ENCODE measurements at places on chromosomes 5 and 9. TPM values are rescaled to one million over a fixed set of nuclear protein-coding genes. Genes with fewer than 3 reads are reported as not detected.

NR5A1 gene
- total RNA-seq: not detected

FGF10 gene
- total RNA-seq: 2.7 TPM

DNA sequence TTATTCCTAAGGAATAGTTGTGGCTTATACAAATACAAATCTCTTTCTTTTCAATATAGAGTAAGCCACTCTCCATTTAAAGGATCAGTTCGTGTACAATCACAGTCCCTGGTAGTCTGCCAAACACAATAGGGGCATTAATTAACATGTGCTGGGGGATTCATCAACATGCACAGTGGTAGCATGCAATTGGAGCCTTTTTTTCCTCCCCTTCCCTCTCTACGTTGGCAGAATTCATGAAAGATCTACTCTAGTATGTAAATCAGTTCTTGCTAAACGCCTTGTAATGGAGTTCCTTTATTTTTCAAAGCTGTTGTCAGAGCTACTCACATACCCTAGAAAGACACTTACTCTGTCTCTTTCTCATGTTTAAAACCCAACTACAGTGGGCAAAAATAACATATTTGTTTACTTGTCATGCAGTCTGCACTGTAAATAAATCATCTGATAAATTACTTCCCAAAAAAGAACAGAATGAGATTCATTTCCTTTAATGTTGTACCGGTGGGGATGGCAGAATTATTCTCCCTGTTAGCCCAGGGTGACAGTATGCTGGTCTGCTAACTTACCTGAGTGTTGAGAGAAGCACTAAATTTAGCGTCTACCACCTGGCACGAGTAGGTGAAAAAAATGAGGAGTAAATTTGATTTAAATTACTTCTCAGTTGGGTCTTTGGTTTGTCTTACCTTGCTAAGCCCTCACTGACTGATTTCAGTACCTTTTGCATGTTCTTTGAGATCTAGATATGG is 341.5 kb upstream of the CCNH start:
- H3K4me3 ChIP-seq: no peak overlapping the region
- H3K4me1 ChIP-seq: no peaks in the 10 kb centered on the region
- DNase-seq: no peak

DNA sequence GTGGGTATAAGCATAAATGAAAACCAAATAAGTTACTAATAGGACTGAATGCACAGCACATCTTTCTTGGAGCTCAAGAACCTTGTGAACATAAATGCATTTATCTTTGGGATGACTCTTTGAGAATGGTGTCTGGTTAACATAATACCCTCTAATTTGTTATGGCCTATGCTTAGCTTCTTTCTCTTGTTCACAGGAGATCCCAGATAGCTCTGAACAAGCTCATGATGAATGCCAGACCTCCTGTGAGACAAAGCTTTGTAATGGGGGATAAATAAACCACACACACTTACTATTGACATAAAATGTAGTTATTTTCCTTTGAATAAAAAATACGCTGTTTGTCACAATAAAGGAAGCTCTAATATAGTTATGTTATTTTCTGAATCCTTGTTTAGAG is 111.5 kb downstream of the PSAT1 start:
- H3K27me3 ChIP-seq: no peaks in the 10 kb centered on the region
- H3K27ac ChIP-seq: no peak overlapping the region
- H3K4me1 ChIP-seq: no peaks in the 10 kb centered on the region
- DNase-seq: no peak

ECSCR gene
- total RNA-seq: 47.2 TPM

GRCh38 chr5:15493501-15493900 is 6.5 kb upstream of the FBXL7 start:
- H3K4me3 ChIP-seq: no peak overlapping the region
- no peaks in the 10 kb centered on the region for H3K4me1 ChIP-seq
- DNase-seq: no peak

PCDH1 gene
- 66.6 TPM for total RNA-seq

GRCh38 chr9:69593301-69593700 is 78.9 kb downstream of the APBA1 start:
- no peaks in the 10 kb centered on the region for H3K27me3 ChIP-seq
- H3K36me3 ChIP-seq: no peaks in the 10 kb centered on the region
- H3K27ac ChIP-seq: no peak overlapping the region
- no peak for DNase-seq

GRCh38 chr5:142358121-142358520 is 33.3 kb upstream of the SPRY4 start:
- H3K27ac ChIP-seq: peak overlapping the region; percentile 97
- H3K27me3 ChIP-seq: no peaks in the 10 kb centered on the region
- no peak for DNase-seq
- peak overlapping the region; percentile 60 for H3K4me3 ChIP-seq
- H3K4me1 ChIP-seq: peaks cover 25% of the 10 kb centered on the region

- no peak for DNase-seq
- no peaks in the 10 kb centered on the region for H3K36me3 ChIP-seq
- no peak overlapping the region for H3K4me3 ChIP-seq
- no peak overlapping the region for H3K27ac ChIP-seq
Measured at GRCh38 chr5:27403243-27403882, 365.0 kb upstream of the CDH9 start.

- H3K4me1 ChIP-seq: no peaks in the 10 kb centered on the region
- H3K27ac ChIP-seq: no peak overlapping the region
- no peaks in the 10 kb centered on the region for H3K27me3 ChIP-seq
- H3K36me3 ChIP-seq: peaks cover 13% of the 10 kb centered on the region
- no peak overlapping the region for H3K4me3 ChIP-seq
Measured at GRCh38 chr5:169688106-169688505, 51.0 kb downstream of the DOCK2 start.

OTP gene
- not detected for total RNA-seq

DNA sequence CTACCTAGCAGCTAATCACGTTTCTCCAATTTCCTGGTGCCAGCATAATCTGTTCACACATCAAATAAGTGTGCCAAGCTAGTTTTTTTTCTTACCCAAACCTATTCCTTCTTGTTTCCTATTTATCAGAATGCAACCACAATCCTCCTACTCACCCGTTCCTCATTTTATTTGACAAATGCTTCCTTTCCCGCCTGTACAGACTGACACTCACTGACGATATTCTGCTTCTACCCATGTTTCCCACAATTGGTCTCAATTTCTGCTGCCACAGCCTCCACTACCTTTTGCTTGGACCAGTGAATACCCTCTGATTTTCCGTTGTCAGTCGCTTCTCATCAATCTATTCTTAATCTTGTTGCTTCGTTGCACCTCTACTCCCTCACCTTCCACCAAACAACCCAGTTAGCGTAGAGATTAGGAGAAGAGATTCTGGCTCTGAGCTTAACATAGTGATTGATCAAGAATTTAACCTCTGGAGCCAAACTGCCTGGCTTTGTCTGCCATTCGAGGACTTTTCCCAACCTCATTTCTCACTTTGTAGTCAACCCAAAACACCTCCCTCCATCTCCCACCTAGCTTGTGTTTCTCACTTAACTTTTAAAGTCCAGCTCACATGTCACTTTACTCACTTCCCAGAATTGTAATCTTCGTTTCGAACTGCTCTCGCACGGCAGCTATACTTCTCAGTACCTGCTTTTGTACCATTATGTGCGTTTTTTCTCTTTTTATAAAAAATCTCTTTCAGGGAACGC is 729 bp upstream of the TMEM38B start:
- H3K4me3 ChIP-seq: peak overlapping the region; percentile 89
- DNase-seq: no peak
- peaks cover 29% of the 10 kb centered on the region for H3K27me3 ChIP-seq
- no peaks in the 10 kb centered on the region for H3K36me3 ChIP-seq
- no peak overlapping the region for H3K27ac ChIP-seq
- peaks cover 7% of the 10 kb centered on the region for H3K4me1 ChIP-seq

DNA sequence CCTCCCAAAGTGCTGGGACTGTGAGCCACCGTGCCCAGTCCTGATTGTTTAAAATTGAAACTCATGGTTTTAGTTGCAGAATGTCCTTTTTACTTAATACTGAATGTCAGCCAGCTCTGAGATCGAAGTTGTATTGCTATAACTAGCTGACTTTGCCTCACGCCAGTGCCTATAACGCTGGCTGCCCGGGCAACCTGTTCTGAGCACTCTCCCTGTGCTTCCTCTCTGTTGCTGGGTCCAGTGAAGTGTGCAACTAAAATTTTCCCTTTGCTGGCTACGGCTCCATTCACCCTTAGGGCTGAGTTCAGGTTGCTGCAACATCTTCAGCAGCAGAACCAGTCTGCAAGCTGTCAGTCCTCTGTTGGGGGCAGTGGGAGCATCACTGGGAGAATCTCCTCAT is 65.9 kb downstream of the GLDC start:
- H3K36me3 ChIP-seq: no peaks in the 10 kb centered on the region
- no peak for DNase-seq
- H3K4me1 ChIP-seq: no peaks in the 10 kb centered on the region
- no peak overlapping the region for H3K27ac ChIP-seq
- H3K27me3 ChIP-seq: no peaks in the 10 kb centered on the region

DNA sequence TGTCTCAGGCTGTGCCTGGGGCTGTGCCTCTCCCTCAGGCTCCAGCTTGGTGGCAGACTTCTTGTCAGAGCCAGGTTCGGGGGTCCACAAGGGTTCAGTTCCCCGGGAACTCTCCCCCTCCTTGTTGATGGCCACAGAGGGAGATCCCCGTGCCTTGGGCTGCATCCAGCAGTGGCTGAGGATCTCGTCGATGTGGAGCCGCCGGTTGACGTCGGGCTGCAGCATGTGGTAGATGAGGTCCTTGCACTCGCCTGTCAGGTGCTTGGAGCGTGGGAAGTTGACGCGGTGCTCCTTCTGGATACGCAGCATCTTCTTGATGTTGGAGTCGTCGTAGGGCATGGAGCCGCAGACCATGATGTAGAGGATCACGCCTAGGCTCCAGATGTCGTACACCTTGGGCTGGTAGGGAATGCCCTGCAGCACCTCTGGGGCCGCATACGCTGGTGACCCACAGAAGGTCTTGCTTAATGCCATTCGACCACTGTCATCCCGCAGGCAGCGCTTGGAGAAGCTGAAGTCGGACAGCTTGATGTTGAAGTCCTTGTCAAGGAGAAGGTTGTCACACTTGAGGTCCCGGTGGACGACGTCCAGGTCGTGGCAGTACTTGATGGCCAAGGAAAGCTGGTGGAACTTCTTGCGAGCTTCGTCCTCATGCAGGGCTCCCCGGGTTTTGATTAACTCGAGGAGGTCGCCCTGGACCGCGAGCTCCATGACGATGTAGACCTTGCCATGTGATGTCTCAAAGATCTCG is 752 bp downstream of the TSSK1B start:
- H3K36me3 ChIP-seq: no peaks in the 10 kb centered on the region
- no peak for DNase-seq
- H3K27me3 ChIP-seq: no peaks in the 10 kb centered on the region

SLC1A1 gene
- total RNA-seq: 52.7 TPM

DNA sequence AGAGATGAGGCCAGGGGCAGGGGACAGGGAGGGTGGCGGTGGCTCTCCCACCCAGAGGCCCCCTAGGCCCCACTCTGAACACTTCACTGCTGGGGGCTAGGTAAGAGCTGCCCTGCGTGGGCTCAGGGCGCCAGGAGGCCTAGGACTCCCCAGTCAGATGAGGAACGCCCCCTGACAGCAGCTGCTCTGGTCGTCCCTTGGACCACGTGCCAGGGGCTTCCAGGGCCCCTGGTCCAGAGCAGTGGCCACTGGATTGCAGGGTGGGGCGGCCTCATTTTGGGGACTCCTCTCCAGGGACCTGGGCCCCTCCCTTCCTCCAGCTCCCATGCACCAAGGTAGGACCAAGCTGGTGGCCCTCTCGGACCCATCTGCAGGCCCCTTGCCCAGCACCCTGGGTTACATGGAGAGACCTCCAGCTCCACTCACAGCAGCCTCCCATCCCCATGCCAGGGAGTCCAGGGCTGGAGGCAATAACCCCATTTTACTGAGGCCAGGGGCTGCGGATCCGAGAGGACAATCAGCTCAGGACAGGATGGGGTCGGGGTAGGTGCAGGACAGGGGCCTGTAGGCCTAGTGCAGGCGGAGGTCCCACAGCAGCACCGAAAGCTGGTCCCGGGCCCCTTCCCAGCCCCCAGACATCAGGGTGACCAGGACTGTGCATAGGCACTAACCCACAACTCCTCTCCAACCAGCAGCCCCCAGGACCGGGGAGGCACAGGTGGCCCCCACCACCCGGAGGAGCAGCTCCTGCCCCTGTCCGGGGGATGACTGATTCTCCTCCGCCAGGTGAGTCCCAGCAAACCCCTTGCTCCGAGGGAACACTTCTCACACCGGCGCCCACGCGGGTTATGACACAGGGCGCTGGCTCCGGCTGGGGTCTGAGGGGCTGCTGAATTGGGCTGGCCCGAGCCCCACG is 1.5 kb downstream of the EGFL7 start:
- H3K27ac ChIP-seq: peak overlapping the region; percentile 91
- peaks cover 4% of the 10 kb centered on the region for H3K4me1 ChIP-seq
- H3K27me3 ChIP-seq: peaks cover 28% of the 10 kb centered on the region
- peaks cover 10% of the 10 kb centered on the region for H3K36me3 ChIP-seq
- no peak for DNase-seq

- H3K27ac ChIP-seq: no peak overlapping the region
- no peak for DNase-seq
- H3K4me3 ChIP-seq: no peak overlapping the region
- H3K4me1 ChIP-seq: no peaks in the 10 kb centered on the region
- H3K27me3 ChIP-seq: no peaks in the 10 kb centered on the region
Measured at GRCh38 chr9:91758491-91758981, 191.5 kb downstream of the ROR2 start.

CDC25C gene
- total RNA-seq: 0.29 TPM

DNA sequence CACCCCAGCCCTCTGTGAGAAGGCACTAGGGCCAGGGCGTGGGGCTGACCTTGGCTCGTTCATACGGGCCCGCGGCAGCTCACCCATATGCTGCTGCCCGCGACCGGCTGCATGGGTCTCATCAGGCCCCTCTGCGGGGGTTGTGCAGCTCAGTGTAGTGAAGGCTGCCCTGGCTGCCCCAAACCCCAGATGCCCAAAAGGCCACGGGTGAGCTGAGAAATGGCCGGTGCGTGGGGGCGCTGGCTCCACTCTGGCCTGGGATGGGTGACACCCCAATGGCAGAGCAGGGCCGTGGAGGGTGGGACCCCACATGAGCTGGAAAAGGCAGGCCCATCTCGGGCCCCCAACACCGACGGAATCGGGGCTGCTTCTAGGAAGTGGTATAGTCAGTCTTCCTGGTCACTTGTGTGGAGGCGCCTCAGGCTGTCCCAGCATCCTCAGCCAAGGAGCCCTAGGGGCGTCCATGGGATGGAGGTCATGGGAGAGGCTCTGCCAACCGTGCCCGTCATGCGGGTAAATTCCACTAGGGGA is 19.4 kb upstream of the LRRC14B start:
- H3K27me3 ChIP-seq: no peaks in the 10 kb centered on the region
- peaks cover 8% of the 10 kb centered on the region for H3K4me1 ChIP-seq
- no peak overlapping the region for H3K4me3 ChIP-seq
- H3K36me3 ChIP-seq: no peaks in the 10 kb centered on the region
- no peak overlapping the region for H3K27ac ChIP-seq

PCSK5 gene
- 18.1 TPM for total RNA-seq

DNA sequence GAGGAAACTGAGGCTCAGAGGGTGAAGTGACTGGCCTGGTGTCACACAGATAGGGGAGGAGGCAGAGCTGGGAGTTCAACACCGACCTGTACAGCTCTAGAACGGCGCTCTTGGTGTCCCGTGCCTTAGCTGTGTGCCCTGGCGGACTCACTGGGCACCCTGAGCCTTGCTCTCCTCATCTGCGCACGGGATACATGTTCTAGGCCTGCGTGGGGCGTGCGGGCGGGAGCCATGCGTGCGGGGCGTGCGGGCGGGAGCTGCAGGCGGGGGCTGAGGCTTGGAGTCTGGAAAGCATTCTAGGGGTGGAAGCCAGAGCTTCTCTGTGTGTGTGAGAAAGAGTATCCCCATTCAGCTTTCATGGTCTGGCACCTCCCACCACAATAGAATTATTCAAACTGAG is 165.3 kb downstream of the GAPVD1 start:
- no peaks in the 10 kb centered on the region for H3K36me3 ChIP-seq
- DNase-seq: no peak
- no peaks in the 10 kb centered on the region for H3K4me1 ChIP-seq
- H3K4me3 ChIP-seq: no peak overlapping the region
